ENCODE measurements at places on chromosomes 4 and X.

- no peaks in the 10 kb centered on the region for H3K36me3 ChIP-seq
- no peaks in the 10 kb centered on the region for H3K27me3 ChIP-seq
- no peak for DNase-seq
These were observed 94.2 kb downstream of the CXCL13 start for GRCh38 chr4:77699731-77700210.

DNA sequence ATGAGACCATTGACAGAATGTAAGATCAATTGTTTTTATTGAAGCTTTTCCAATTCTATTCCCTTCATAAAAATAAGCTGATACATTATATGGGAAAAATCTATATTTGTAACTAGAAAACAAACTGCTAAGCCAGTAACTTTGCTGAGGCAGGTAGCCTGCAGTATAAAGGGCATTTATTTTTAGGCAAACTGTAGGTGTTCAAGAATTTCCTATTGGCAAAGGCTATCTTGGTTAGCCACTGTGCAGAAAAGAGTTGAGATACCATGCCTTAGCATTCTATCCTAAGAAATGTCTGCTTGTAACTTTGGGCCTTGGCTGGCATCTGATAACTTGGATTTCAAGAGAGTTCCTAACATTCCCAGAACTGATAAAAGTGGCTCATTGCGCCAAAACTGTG is 18.5 kb upstream of the PRRG1 start:
- peaks cover 3% of the 10 kb centered on the region for H3K27me3 ChIP-seq
- DNase-seq = no peak
- no peak overlapping the region for H3K27ac ChIP-seq

- DNase-seq = no peak
- no peaks in the 10 kb centered on the region for H3K27me3 ChIP-seq
- no peaks in the 10 kb centered on the region for H3K36me3 ChIP-seq
These were observed 107.4 kb downstream of the FAM13A start for GRCh38 chr4:88949605-88950004.

- H3K27ac ChIP-seq = no peak overlapping the region
- H3K4me3 ChIP-seq = no peak overlapping the region
- H3K27me3 ChIP-seq = no peaks in the 10 kb centered on the region
- no peaks in the 10 kb centered on the region for H3K4me1 ChIP-seq
- DNase-seq = no peak
These were observed 109.4 kb downstream of the PDHA2 start for GRCh38 chr4:95949136-95949765.

DNA sequence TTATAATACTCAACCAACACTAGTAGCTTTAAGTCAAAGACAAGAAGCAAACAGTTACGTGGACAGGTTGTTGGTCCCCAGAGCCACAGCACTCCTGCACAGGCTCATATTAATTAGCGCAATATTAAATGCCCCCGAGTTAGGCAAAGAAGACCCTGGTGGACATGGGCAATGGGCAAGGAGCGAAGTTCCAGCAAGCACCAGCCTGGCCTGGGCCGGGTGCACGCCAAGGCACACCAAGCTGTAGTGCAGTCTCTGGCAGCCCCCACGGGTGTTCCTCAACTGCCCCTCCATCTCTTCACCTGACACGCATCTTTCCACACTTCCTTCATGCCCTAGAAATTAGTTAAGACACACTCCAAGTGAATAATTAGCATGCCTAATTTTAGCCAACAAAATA is 20.1 kb downstream of the FAT1 start:
- peaks cover 11% of the 10 kb centered on the region for H3K36me3 ChIP-seq
- no peak overlapping the region for H3K4me3 ChIP-seq
- no peaks in the 10 kb centered on the region for H3K27me3 ChIP-seq
- peaks cover 50% of the 10 kb centered on the region for H3K4me1 ChIP-seq

DNA sequence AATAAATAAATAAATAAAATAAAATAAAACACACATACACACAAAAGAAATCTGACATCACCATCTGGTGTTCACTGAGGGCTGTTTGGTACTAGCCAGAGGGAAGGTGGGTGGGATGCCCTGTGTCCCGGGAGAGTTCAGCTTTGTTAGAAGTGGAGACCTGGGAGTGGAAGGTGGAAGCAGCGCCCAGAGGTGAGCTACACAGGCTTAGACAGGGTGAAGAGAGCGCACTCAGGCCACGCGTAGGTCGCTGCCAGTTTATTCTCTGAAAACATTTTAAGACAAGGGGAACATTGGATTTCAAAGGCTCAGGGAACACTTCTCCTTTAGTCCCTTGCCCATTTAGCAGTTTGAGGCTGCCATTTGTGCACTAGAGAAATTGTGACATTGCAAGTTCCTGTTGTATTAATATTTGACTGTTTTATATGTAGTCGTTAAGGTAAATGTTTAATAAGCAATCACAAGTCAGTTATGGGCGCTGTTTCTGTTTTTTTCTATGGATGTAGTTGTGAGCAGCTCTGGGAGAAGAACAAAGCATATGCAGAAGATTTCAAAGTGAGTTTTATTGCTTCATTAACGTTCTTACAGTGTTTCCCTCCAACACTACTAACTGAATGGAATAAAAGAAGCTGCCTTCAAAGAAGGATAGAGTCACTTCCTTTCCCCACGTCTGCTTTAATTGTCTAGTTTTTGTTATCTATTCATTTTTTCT is 405.5 kb upstream of the NR3C2 start:
- H3K27me3 ChIP-seq = no peaks in the 10 kb centered on the region
- H3K27ac ChIP-seq = no peak overlapping the region
- no peak overlapping the region for H3K4me3 ChIP-seq
- no peak for DNase-seq
- H3K4me1 ChIP-seq = no peaks in the 10 kb centered on the region

- H3K4me1 ChIP-seq = no peaks in the 10 kb centered on the region
- no peak overlapping the region for H3K4me3 ChIP-seq
- H3K36me3 ChIP-seq = no peaks in the 10 kb centered on the region
- H3K27me3 ChIP-seq = no peaks in the 10 kb centered on the region
- no peak for DNase-seq
These were observed 74.8 kb downstream of the HMGB2 start for GRCh38 chr4:173259310-173259709.

- no peak overlapping the region for H3K27ac ChIP-seq
- no peak overlapping the region for H3K4me3 ChIP-seq
- no peaks in the 10 kb centered on the region for H3K27me3 ChIP-seq
- no peaks in the 10 kb centered on the region for H3K4me1 ChIP-seq
- no peaks in the 10 kb centered on the region for H3K36me3 ChIP-seq
These were observed 25.4 kb upstream of the ACSL1 start for GRCh38 chr4:184851200-184851541.

DNA sequence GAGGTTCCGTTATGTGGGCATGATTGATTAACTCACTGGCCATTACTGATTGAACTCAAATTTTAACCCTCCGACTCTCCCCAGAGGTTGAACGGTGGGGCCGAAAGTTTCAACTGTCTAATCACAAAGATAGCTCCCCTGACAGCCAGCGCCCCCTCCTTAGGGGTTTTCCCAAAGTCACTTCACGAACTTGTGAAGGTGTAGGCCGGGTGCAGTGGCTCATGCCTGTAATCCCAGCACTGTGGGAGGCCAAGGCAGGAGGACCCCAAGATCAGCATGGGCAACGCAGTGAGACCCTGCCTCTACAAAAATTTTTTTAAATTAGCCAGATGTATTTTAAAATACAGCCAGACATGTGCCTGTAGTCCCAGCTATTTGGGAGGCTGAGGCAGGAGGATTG is 39.8 kb upstream of the RBM47 start:
- no peaks in the 10 kb centered on the region for H3K36me3 ChIP-seq
- no peak for DNase-seq
- H3K4me1 ChIP-seq = peaks cover 3% of the 10 kb centered on the region
- H3K4me3 ChIP-seq = no peak overlapping the region

DNA sequence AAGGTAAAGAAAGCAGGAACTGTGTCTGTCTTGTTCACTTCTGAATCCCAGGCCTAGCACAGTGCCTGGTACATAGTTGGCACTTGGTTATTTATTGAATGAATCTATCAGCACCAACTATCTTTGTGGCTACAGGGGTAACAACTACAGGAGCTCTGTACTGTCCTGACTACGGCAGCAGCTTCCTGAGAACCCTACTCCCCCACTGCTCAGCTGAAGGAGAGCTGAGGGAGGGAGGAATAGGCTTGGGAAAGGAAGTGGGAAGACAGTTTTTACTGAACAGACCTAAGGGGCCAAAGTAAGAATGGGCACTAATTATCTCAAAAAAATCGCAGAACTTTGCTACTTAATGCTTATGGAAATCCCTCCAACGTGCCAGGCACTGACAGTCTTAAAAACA is 156.1 kb upstream of the RAPGEF2 start:
- H3K27ac ChIP-seq = no peak overlapping the region
- no peak overlapping the region for H3K4me3 ChIP-seq
- H3K4me1 ChIP-seq = no peaks in the 10 kb centered on the region
- H3K27me3 ChIP-seq = no peaks in the 10 kb centered on the region
- no peaks in the 10 kb centered on the region for H3K36me3 ChIP-seq

DNA sequence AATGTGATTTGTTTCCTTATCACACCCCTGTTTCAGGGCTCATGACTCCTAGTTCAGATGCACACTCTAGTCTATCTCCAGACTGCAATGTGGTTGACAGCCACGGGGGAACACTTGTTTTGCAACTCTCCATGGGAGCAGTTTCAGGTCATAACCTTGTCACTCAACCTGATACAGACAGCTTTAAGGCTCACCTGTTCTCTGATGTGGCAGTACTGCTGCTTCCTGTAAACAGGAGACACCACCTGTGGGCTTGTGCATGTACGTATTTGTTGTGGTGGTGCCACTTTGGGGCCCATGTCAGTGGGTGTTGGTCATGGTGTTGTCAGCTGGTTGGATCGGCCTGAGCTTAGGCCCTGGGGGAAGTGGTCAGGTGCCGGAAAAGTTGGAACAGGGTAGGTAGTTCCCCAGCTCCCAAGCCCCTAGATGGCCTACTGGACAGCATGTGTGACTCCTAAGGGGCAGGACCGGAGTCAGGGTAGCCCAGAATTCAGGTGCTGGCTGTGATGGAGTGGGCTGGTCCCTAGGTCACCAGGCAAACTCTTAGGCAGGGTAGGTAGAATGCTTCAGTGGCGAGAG is 46.2 kb downstream of the FAM9B start:
- H3K27ac ChIP-seq = no peak overlapping the region
- no peaks in the 10 kb centered on the region for H3K27me3 ChIP-seq
- no peaks in the 10 kb centered on the region for H3K36me3 ChIP-seq

DNA sequence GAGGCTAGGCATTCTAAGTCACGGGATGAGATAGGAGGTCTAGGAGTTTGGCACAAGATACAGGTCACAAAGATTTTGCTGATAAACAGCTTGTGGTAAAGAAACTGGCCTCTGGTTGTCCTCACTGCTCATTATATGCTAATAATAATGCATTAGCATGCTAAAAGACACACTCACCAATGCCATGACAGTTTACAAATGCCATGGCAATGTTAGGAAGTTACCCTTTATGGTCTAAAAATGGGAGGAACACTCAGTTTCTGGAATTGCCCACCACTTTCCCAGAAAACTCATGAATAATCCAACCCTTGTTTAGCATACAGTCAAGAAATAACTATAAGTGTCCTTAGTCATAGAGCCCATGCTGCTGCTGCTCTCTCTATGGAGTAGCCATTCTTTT is 286.9 kb downstream of the ZNF674 start:
- H3K4me1 ChIP-seq = no peaks in the 10 kb centered on the region
- no peak for DNase-seq
- no peak overlapping the region for H3K4me3 ChIP-seq
- H3K27me3 ChIP-seq = no peaks in the 10 kb centered on the region

DNA sequence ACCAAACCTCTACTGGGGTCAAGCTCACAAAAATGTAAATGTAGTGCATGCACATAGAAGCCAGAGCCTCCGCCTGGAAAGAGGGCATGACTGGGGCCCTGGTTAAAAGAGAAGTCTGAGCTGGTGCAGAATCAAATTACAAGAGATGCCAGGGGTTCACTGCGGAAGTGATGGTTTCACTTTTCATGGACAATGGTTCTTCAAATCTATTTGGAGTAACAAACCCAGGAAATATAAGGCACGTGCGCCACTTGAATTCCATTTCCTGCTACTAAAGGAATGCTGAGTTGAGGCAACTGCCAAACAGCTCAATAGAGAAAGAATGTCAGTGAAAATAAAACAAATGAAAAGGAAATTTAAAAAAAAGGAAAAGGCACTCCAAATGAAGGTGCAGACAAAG is 79.8 kb downstream of the FUNDC1 start:
- H3K36me3 ChIP-seq = no peaks in the 10 kb centered on the region
- H3K27me3 ChIP-seq = no peaks in the 10 kb centered on the region
- DNase-seq = no peak
- H3K4me1 ChIP-seq = no peaks in the 10 kb centered on the region
- no peak overlapping the region for H3K4me3 ChIP-seq

GRCh38 chr4:136112116-136112515 is 1420.2 kb downstream of the PCDH18 start:
- DNase-seq = no peak
- no peaks in the 10 kb centered on the region for H3K4me1 ChIP-seq
- H3K4me3 ChIP-seq = no peak overlapping the region
- H3K36me3 ChIP-seq = no peaks in the 10 kb centered on the region

DNA sequence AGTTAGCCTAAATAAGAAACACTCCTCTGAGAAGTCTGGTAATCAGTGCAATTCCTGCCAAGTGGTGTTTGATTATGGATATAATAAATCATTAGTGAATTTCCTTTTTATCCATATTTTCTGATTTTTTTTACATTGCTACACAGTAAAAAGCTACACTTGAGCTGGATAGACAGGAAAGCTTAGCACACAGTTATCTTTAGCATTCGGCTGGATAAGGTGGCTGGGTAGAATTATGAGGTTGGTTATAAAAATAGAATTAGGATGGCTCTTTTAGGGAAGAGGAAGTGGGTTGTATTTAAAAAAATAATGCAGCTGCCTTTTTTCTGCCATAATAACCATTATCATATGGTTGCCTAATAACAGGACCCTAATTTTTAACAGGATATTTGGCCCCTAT is 460.6 kb downstream of the NAF1 start:
- no peaks in the 10 kb centered on the region for H3K27me3 ChIP-seq
- H3K36me3 ChIP-seq = no peaks in the 10 kb centered on the region
- H3K27ac ChIP-seq = no peak overlapping the region
- H3K4me3 ChIP-seq = no peak overlapping the region

DNA sequence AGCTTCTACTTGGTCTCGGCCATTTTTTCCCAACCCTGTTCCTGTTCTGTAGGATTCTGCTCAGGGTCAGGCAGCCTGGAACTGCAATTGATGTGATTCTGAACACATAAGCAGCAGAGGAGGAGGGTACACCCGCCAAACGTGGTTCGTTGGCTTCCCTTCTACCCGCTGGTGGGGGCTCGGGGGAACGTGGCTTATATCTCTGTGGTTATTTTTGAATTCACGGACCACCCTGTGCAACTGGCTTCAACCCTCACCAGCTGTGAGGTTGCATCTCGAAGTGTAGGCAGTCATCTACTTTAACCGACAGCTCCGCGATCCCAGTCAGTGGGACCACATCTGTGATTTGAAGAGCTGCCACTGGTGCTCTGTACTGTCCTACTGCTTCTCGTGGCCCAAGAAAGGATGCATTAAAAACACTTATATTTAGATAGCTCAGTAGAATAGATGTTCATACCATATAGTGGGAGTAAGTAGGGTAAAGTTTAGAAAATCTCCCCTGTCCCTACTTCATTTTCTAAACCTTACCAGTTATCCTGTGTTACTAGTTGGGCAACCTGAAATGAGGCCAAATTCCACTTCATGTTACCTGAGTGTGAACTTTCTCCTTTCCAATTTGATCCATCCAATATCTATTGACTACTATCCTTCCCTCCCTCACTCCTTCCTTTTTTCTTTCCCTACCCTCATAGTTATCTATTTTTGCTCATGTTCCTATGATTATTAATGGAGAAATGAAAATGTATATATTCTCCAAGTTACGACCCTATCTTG is 80.4 kb upstream of the BCOR start:
- no peak overlapping the region for H3K4me3 ChIP-seq
- H3K27me3 ChIP-seq = peaks cover 3% of the 10 kb centered on the region
- H3K36me3 ChIP-seq = no peaks in the 10 kb centered on the region
- H3K27ac ChIP-seq = no peak overlapping the region
- no peak for DNase-seq

GRCh38 chrX:46838974-46839480 is 2.2 kb downstream of the RP2 start:
- no peak overlapping the region for H3K27ac ChIP-seq
- no peaks in the 10 kb centered on the region for H3K36me3 ChIP-seq
- no peak overlapping the region for H3K4me3 ChIP-seq
